ENCODE measurements at places on chromosomes 16 and 17.

GRCh38 chr16:67441907-67442306 lies 11.0 kb downstream of the HSD11B2 start:
- DNase-seq, result no peak

DNA sequence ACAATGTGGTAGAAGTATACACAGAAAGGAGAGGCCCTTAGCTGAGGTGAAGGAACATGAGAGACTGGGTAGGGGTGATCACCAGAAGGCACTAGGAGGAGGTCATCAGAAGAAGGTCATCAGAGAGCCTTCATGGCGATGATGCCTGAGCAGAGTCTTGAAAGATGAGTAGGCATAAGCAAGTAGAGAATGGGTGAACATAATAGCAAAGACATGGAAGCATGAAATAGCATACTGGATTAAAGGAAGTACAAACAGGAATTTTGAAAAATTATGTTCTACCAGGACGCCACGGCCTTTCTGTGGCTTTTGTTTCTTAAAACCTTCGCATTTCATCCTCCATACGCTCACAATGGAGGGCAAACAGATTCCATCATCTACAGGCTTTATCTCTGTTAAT lies 2.9 kb downstream of the IKZF3 start:
- DNase-seq, result no peak

DNA sequence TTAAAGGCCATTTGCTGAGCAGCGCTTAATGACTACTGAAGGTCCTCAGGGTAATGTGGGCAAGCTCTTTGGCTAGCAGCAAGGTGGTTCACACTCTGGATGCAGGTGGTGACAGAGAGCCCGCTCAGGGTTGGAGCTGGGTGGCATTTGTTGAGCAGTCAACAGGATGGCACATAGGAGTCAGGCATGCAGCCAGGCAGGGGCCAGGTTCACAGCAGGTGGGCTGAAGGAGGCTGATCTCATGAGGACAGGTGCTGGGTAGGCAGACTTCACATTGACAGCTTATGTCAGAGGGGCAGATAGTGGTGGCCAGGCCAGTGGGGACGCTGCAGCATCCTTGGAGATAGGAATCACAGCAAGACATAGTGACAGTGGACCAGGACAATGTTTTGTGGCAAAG lies 4.5 kb downstream of the KRTAP3-1 start:
- DNase-seq, result no peak

- DNase-seq, result peak; percentile 24
Measured at GRCh38 chr16:26645614-26646013, 421.1 kb upstream of the C16orf82 start.

DNA sequence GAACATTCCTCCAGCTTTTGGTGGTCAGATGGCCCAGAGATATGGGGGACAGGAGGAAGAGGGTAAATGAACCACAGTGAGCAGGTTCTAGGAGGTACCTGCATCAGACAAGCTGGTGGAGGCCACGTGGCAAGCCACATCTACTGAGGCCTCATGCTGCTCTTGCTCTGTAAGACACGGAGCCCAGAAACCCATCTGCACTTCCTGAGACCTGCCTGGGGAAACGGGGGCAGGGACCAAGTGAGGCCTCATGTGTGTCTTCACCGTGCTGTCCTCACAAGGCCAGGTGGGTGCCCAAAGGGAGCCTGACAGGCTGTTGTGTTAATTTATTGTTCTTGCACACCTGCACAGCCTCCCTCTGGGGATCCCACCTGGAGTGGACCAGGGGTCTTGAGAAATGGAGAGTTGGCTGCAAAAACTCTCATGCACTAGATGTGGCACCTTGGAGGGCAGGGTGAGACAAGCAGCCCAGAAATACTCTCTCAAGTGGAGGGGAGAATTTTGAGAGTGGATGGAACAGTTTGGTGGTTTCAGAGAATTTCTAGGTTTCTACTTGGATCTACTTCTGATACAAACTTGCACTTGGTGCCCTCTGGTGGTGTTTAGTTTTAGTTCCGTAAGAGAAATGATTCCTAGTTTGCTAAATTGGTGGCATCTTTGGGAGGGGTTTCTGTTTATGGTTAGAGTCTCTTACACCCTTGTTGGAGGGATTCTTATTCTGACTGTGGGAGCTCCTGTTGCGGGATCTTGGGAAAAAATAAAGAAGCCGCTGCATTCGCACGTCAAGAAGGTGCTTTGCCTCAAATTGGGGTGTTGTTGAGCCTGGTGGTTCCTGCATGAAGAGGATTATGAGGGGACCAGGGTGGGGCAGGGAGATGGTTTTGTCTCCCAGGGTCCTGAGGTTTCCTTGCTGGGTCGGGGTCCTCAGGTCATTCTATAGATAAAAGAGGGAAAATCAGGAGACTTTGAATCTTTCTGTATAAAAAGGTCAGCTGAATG lies 47.5 kb downstream of the SLC6A2 start:
- no peak for DNase-seq

GRCh38 chr17:15742921-15743320 lies 10.8 kb downstream of the TBC1D26 start:
- no peak for DNase-seq

DNA sequence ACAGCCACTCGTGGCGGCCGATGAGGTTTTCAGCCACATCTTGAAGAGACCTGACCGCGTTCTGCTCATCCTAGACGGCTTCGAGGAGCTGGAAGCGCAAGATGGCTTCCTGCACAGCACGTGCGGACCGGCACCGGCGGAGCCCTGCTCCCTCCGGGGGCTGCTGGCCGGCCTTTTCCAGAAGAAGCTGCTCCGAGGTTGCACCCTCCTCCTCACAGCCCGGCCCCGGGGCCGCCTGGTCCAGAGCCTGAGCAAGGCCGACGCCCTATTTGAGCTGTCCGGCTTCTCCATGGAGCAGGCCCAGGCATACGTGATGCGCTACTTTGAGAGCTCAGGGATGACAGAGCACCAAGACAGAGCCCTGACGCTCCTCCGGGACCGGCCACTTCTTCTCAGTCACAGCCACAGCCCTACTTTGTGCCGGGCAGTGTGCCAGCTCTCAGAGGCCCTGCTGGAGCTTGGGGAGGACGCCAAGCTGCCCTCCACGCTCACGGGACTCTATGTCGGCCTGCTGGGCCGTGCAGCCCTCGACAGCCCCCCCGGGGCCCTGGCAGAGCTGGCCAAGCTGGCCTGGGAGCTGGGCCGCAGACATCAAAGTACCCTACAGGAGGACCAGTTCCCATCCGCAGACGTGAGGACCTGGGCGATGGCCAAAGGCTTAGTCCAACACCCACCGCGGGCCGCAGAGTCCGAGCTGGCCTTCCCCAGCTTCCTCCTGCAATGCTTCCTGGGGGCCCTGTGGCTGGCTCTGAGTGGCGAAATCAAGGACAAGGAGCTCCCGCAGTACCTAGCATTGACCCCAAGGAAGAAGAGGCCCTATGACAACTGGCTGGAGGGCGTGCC lies 30.1 kb downstream of the CIITA start:
- DNase-seq, result no peak

DNA sequence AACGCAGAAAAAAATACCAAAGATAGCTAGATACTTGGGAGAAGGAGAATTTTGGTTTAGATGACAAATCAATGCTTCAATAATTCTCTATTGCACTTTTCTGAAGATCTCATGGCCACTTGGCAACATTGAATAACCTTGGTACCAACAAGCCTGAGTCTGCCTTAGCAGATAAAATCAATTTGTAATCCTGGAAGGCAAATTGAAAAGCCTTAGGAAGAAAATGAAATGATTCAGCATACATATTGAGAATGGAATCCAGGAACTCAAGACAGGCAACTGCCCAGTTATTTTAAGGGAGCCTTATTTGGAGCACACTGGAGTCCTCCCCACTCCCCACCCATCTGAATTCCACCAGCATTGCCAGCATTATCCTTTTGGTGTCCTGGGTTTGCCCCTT lies 109.3 kb upstream of the SOX9 start:
- DNase-seq, result no peak

GRCh38 chr17:8959312-8959918 lies 6.1 kb downstream of the PIK3R5 start:
- no peak for DNase-seq

DNA sequence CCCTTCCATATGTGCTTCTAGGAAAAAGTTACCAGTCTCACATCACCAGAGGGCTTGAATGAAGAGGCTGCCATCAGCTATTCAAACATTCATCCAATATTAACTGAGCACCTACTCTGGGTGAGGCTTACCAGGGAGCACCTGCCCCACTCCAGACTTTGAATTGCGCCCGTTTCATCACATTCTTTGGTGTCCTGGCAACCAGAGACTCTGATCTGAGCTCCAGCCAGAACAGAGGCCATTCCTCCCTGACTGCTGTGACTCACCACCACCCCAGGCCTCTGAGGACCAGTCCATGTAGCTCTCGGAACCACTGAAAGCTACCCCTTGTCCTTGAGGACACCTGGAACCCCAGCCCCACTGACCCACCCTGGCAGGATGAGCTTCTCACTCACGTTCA lies at the start of gene C16orf96:
C16orf96 (plus strand) TSS at position 229 of the 400 bp plus-strand sequence; CDS start at position 379, 150 bp downstream.
- no peak for DNase-seq

- DNase-seq, result no peak
Measured at GRCh38 chr16:84955427-84955826, 55.9 kb downstream of the ZDHHC7 start.

- DNase-seq, result no peak
Measured at GRCh38 chr17:75130059-75130631, 1.4 kb downstream of the NT5C start.

- DNase-seq, result no peak
Measured at GRCh38 chr16:48420437-48420836, 35.2 kb upstream of the SIAH1 start.

DNA sequence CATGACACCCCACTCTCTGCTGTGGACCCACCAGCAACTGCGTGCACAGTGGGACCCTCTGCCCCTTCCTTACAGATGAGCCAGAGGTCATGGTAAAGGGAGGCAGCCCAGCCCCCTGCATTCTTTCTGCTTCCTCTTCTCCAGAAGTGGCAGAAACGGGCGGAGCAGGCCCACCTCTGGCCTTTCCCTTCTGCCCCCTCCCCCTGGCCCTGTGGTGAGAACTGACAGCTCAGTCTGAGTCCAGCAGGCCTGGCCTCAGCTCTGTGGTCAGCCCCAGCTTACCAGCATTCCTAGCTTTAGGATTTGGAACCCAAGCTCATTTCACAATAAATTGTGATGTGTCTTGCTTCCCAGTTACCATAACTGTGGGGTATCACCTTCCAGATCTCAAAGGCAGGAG lies 4.8 kb upstream of the ANKRD11 start:
- no peak for DNase-seq

GRCh38 chr16:87860553-87861299 lies 8.6 kb downstream of the SLC7A5 start:
- no peak for DNase-seq

DNA sequence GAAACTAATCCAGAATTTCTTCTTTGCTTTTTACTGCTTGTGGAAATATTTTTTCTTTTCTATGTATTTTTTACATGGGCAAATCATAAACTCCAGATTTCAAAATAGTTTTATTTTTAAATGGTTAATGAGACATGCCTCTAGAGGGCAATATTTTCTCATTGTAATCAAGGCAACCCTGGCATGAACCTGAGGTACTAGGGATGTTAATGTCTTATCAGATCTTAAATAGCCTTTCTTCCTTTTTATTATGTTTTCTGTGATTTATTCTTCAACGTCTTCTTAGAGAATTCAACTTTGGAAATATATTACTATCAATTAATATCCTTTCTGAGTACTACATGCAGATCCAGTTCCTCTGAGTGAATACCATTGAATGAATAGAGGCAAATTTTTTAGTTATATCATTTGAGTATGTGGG lies 324.7 kb downstream of the BCAS3 start:
- DNase-seq, result no peak

- DNase-seq, result no peak
Measured at GRCh38 chr16:89545831-89546574, 14.5 kb upstream of the RPL13 start.

DNA sequence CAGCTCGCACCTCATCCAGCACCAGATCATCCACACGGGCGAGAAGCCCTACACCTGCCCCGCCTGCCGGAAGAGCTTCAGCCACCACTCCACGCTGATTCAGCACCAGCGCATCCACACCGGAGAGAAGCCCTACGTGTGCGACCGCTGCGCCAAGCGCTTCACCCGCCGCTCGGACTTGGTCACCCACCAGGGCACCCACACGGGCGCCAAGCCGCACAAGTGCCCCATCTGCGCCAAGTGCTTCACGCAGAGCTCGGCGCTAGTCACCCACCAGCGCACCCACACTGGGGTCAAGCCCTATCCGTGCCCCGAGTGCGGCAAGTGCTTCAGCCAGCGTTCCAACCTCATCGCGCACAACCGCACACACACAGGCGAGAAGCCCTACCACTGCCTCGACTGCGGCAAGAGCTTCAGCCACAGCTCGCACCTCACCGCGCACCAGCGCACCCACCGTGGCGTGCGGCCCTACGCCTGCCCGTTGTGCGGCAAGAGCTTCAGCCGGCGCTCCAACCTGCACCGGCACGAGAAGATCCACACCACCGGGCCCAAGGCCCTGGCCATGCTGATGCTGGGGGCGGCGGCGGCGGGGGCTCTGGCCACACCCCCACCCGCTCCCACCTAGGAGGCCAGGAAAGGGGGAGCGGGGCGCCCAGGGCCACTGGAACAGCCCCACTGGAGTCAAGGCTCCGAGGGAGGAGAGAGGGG lies 7.5 kb downstream of the ZNF205 start:
- DNase-seq, result no peak

- no peak for DNase-seq
Measured at GRCh38 chr16:82070656-82071369, 35.8 kb downstream of the HSD17B2 start.

- no peak for DNase-seq
Measured at GRCh38 chr17:17896746-17897145, 60.0 kb upstream of the SREBF1 start.

- DNase-seq, result no peak
Measured at GRCh38 chr17:50055055-50055425, 870 bp upstream of the ITGA3 start.

- no peak for DNase-seq
Measured at GRCh38 chr16:50178491-50178941, 25.4 kb downstream of the TENT4B start.

DNA sequence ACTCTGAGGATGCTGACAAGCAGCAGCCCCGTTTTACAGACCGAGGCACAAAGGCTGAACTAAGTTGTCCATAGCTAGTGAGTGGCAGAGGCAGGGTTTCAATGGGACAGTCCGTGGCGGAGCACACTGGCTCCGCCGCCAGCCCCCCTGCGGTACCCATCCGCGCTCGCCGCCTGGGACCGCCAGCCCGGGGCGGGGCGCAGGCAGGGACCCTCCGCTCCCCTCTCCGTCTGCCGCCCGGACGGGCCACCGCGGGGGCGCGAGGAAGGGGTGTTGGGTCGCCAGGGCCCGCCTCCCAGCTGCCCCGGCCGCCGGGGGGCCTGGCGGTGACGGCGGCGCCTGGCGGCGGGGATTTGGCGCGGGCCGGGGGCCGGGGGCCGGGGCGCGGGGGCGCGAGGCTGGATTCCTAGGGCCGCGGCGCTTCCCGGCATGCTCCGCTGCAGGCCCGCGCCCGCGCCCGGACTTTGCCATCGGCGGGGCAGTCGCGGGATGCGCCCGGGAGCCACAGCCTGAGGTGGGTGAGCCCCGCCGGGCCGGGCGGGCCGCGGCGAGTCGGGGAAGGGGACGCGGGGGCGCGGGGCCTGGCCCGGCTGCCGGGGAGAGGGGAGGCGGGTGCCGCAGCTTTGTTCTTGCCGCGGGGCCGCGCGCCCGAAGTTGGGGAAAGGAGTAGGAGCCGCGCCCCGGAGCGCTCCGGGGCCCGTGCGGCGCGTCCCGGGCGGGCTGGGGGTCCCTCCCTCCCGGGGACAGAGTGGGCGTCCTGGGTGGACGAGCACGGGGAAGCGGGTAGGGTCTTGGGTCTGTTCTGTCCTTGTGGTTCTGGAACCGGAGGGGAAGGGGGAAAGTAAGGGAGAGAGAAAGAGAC lies at the start of gene TMEM98:
TMEM98 (plus strand) TSS at position 430 of the 862 bp plus-strand sequence. CDS start 3,376 bp downstream, outside the sequence.
- no peak for DNase-seq

Data from stimulated activated CD4-positive, alpha-beta T cell treated with anti-CD3 and anti-CD28 coated beads, Interleukin-1b, Interleukin-23, amount 100 ng/mL, for 1 hour (primary cell).